ENCODE measurements at places on chromosomes 7 and 10. TPM values are rescaled to one million over a fixed set of nuclear protein-coding genes. Genes with fewer than 3 reads are reported as not detected.

PPP1R17 gene
- total RNA-seq = not detected

TRIL gene
- total RNA-seq = not detected

AKR1E2 gene
- 2.0 TPM for total RNA-seq

- no peak overlapping the region for H3K27ac ChIP-seq
- no peak overlapping the region for H3K4me3 ChIP-seq
- no peak for DNase-seq
- no peaks in the 10 kb centered on the region for H3K27me3 ChIP-seq
Measured at GRCh38 chr7:68922850-68923249, 675.4 kb upstream of the AUTS2 start.

DNA sequence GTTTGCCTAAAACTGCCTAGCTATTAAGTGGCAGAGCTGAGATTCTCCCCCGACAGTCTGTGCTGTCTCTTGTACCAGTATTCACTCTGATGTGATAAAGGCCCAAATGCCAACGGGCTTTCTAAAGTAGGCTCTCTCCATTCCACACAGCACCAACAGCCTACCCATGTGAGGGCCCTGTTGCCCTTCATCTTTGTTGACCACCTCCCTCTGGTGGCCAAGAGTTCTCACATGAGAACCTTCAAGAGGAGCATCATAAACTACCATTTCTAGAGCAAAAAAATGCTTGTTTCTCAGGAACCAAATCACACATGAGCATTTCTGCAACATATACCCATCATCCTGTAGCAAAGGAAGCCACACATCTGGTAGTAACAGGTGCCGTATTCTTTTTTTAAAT lies 185.8 kb downstream of the GRM8 start:
- H3K27ac ChIP-seq = no peak overlapping the region
- no peaks in the 10 kb centered on the region for H3K36me3 ChIP-seq
- H3K4me3 ChIP-seq = no peak overlapping the region
- H3K27me3 ChIP-seq = no peaks in the 10 kb centered on the region
- DNase-seq = no peak

DNA sequence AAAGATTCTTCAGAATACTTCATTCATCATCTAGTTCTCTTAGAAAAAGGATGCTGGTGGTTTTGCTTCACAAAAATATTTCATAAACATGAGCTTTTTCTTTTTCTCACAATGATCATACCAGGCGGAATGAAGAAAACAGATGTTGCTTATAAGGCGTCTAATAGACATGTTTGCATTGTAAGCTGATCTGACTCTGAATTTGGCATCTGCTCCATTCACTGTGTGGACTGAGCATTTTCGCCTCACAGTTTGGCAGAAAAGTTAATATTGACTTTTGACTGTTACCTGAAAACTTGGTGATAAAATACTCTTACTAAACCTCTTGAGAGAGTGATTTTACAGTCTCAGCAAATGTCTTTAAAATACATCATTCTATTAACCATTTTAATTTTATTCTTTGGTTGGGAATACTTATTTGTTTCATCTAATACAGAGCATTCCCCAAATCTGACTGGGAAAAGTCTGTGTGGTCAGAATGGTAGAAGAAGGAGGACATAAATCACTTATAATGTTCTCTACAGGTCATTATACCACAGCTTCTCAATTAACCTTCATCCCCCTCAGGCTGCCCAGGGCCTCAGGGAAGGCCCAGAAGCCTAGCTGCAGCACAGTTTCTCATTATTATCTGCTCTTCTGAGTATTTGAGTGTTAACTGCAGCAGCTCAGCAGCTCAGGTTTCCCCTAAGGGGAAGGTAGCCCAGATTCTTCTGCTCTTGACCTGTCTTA lies 121.6 kb upstream of the KAT6B start:
- no peaks in the 10 kb centered on the region for H3K4me1 ChIP-seq
- no peak overlapping the region for H3K27ac ChIP-seq
- DNase-seq = no peak
- no peak overlapping the region for H3K4me3 ChIP-seq
- no peaks in the 10 kb centered on the region for H3K27me3 ChIP-seq

DNA sequence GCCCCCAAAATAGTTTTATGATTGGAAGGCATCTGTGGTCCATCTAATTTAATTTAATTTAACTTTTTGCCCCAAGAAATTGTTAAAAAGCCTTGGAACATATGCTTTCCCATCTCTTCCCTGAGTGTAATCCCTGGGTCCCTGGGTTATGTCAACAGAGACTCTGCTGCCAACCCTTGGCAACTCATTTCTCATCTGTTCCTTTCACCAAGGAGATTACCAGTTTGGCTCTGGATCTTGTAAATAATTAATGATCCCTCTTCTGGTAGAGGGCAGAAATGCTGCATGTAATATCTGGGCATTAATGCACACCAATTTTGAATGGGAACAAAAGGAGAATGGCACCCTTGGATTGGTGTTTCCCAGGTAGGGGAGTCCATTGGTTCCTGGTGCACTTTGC lies 514.2 kb downstream of the CCSER2 start:
- H3K4me3 ChIP-seq = no peak overlapping the region
- no peaks in the 10 kb centered on the region for H3K36me3 ChIP-seq
- H3K4me1 ChIP-seq = no peaks in the 10 kb centered on the region
- H3K27ac ChIP-seq = no peak overlapping the region
- DNase-seq = no peak

- no peak overlapping the region for H3K4me3 ChIP-seq
- no peak overlapping the region for H3K27ac ChIP-seq
- H3K4me1 ChIP-seq = no peaks in the 10 kb centered on the region
- H3K36me3 ChIP-seq = no peaks in the 10 kb centered on the region
Measured at GRCh38 chr10:21751341-21752310, 217.6 kb downstream of the MLLT10 start.

GRCh38 chr10:34522546-34522945 lies 292.6 kb downstream of the PARD3 start:
- DNase-seq = no peak
- no peaks in the 10 kb centered on the region for H3K36me3 ChIP-seq
- no peaks in the 10 kb centered on the region for H3K27me3 ChIP-seq
- peaks cover 26% of the 10 kb centered on the region for H3K4me1 ChIP-seq
- H3K4me3 ChIP-seq = no peak overlapping the region
- H3K27ac ChIP-seq = no peak overlapping the region

DNA sequence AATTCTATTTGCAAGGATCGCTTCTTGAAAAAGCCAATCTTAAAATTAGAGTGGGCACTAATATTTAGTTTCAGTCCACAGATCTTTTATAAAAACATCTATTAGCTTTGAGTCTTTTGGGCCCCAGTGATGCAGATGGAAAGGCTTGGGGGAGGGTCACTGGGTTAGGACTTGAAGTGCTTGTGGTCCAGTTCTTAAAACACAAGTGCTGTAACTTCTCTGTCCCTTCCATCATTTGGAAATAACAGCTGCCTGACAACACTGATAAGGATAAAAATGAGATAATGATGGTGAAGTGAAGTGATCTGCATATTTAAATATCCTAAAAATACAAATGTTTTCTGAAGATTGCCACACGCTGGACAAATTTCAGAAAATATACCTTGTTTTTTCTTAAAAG lies 37.1 kb upstream of the ZRANB1 start:
- no peaks in the 10 kb centered on the region for H3K36me3 ChIP-seq
- no peak overlapping the region for H3K27ac ChIP-seq
- no peak for DNase-seq
- H3K4me3 ChIP-seq = no peak overlapping the region

DNA sequence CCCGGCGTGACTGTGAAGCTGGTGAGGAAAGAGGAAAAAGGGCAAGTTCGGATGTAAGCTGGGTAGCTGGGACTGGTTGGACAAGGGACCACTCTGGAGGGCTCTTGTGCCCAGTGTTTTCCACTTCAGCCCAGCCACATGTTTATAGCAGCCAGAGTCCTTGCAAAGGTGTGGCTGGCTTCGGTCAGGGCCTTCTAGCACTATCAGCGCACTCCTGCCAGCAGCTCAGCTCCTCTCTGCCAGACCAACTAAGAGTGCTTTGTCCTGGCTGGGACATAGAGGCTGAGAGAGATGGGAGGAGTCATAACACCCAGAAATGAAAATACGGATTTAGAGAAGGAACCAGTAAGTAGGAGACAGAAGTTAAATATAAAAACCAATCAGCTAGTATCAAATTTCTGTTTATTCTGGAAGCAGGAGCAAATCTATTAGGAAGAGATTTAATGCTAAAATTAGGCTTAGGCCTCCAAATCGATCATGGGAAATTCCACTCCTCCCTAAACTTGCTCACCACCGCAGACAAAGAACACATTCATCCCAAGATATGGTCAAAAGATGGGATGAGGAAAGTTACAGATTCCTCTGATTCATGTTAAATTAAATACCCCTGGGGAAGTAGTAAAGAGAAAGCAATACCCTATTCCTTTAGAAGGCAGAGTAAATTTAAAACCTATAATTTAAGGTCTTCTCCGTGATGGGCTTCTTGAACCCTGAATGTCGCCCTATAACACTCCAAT lies 135.0 kb downstream of the RALA start:
- no peak overlapping the region for H3K27ac ChIP-seq
- no peak for DNase-seq
- no peaks in the 10 kb centered on the region for H3K36me3 ChIP-seq

DNA sequence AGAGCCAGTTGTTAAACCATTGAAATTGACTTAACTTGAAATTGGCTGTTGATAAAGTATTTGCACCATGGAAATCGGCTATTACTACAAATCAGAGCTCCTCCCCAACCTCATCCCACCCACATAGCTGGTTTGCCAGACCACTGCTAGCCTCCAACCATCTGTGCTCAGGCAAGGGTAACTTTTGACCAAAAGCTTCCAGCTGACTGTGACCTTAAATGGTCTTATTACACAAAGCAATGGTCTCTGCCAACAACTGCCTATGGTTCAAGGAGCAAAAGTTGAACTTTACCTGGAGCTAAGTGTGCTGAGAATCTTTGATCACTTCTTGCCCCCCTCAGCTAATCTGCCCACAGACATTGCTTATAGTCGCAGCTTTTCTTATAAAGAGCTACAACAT lies 48.5 kb upstream of the ADRB1 start:
- H3K4me3 ChIP-seq = no peak overlapping the region
- H3K27ac ChIP-seq = no peak overlapping the region
- no peak for DNase-seq
- no peaks in the 10 kb centered on the region for H3K36me3 ChIP-seq

GRCh38 chr10:44353128-44353390 lies 31.8 kb downstream of the CXCL12 start:
- H3K27me3 ChIP-seq = peaks cover 63% of the 10 kb centered on the region
- H3K27ac ChIP-seq = no peak overlapping the region
- DNase-seq = no peak
- H3K4me1 ChIP-seq = no peaks in the 10 kb centered on the region
- H3K36me3 ChIP-seq = no peaks in the 10 kb centered on the region

- H3K4me1 ChIP-seq = no peaks in the 10 kb centered on the region
- DNase-seq = no peak
- H3K4me3 ChIP-seq = no peak overlapping the region
- H3K27ac ChIP-seq = no peak overlapping the region
- H3K36me3 ChIP-seq = 0 out of 2 replicates have a peak, but pooled peaks cover 5% of the 10 kb centered on the region
Measured at GRCh38 chr7:94559972-94560371, 50.4 kb downstream of the CASD1 start.

DNA sequence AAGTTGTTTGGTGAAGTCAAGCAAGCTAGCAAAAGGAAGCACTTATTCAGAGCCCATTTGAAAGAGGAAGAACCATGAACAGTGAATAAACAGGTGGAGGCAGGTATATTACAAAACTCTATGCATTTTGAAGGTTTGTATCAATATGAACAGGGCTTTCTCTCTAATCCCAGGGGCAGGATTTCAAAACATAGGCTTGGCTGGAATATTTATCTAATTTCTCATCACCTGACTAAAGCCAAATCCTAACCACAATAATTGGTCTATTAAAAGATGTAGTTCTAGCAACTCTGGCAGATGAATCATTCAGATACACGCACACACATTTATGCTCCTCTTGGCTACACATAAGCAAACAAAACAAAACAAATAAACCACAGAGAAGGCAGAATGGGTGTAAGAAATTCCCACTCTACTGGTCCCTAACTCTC lies 554.4 kb downstream of the INHBA start:
- H3K27ac ChIP-seq = peak overlapping the region; percentile 66
- DNase-seq = peak; percentile 100
- no peaks in the 10 kb centered on the region for H3K36me3 ChIP-seq
- H3K4me1 ChIP-seq = peaks cover 26% of the 10 kb centered on the region
- H3K27me3 ChIP-seq = no peaks in the 10 kb centered on the region

GRCh38 chr10:1323951-1324350 lies 267.8 kb downstream of the WDR37 start:
- no peaks in the 10 kb centered on the region for H3K36me3 ChIP-seq
- DNase-seq = no peak
- no peak overlapping the region for H3K27ac ChIP-seq
- no peak overlapping the region for H3K4me3 ChIP-seq
- H3K27me3 ChIP-seq = peaks cover 11% of the 10 kb centered on the region

DNA sequence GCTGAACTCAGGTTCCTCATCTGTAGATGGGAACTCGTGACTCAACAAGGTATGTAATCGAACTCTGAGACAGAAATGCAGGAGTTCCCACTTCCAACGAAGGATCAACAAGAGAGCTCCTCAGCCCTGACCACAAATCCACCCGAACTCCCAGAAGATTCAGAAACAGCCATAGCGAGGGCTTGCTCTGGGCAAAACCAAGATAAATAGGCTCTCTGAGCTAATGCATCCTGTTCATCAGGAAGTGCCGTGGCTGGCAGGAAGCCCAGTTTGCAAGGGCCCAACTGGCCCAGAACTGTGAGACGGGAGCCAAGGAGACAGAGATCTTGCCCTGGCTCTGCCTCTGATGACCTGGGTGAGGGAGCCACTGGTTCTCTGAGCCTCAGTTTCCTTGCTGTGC lies 141.7 kb upstream of the PFKP start:
- no peak overlapping the region for H3K27ac ChIP-seq
- H3K4me1 ChIP-seq = no peaks in the 10 kb centered on the region
- H3K27me3 ChIP-seq = peaks cover 82% of the 10 kb centered on the region
- no peak for DNase-seq
- no peak overlapping the region for H3K4me3 ChIP-seq
- no peaks in the 10 kb centered on the region for H3K36me3 ChIP-seq
